ENCODE measurements at places on chromosomes 6 and 20.

DNA sequence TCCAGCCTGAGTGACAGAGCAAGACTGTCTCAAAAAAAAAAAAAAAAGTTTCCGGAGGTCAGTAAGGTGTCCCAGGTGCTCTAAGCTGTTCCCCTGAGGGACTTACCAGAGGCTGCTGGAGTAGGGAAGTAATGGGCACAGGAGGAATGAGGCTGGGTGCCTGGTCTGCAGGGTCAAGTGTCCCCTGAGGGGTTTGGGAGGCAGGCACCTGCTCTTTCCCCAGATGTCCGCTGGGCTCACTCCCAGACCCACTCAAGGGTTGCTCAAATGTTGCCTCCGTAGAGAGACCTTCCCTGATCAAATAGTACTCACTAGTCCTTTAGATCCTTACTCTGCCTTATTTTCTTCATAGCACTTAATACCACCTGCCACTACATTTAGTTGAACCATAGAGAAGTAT lies 5.4 kb upstream of the MAPK13 start:
- DNase-seq: no peak

GRCh38 chr6:116278854-116279231 lies 887 bp downstream of the TSPYL1 start:
- DNase-seq: peak; percentile 41

DNA sequence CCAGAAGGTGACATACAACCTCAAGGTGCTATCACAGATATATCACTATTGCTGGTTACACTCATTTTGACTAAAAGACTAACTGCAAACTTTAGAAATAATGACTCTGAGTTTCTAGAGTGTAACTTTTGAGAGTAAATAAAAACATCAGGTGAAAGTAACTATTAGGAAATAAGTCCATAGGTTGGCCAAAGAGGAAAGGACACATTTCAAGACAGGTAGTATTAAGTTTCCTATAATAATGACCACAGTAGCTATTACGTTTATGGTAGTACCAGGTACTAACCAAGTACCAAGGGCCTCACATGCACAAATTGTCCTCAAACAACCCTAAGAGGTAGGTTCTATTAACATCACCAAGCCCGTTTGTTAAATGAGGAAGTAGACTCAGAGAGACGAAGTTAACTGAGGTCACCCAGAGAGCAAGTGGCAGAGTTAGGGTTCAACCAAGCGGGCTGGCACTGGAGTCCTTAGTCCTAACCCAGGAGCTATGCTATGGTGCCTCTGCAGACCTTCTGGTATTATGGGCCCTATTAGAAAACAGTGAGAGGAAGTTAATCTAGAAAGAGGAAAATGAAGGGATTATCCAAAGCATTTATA lies 36.8 kb downstream of the HEBP2 start:
- DNase-seq: no peak

- peak; percentile 45 for DNase-seq
These were observed 6.5 kb upstream of the RAET1G start for GRCh38 chr6:149929422-149929821.

DNA sequence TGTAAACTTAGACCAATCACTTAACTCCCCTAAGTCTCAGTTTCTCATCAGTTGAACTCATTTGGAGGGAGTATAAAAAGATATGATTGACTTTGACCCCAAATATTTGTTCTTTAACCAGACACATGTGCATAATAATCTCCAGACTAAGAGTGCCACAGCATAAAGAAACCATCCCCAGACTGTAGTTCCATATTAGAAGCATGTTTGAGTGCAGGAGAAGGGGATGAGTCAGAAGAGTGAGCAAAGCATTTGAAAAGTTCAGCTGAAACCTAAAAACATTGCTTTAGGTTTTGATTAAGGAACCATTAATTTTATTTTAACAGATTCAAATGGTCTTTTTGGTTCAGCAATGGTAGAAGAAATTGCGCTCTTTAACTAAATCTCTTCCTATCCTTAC lies 654.8 kb downstream of the UTRN start:
- DNase-seq: no peak

Data from activated CD4-positive, alpha-beta T cell treated with anti-CD3 and anti-CD28 coated beads for 48 hours (primary cell).